GM12864 (cell line): ENCODE measurements at places on chromosomes 3 and 15.

DNA sequence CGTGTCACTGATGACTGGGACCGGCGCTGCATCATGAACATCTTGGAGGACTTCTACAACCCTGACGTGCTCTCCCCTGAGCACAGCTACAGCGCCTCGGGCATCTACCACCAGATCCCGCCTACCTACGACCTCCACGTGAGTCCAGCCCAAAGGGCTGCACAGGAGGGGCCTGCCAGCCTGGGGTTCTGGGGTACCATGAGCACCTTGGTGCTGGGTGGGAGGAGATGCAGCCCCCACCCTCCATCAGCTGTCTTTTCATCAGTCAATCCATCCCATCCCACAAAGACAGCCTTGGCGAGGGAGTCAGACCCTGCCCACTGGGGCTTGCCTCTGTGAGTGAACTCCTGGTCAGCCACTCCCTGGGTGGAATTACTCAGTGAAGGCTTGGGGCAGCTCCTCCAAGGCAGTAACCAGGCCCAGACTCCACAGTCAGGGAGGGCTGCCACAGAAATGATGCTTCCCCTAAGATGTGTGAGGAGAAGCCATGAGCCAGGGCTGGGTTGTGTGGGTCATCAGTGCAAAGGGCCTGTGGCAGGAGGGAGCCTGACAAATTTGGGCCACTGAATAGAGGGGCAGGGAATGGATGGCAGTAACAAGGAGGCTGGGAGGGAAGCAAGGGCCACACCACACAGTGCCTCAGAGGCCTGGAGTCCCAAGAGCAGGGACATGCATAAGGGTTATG lies 47.9 kb downstream of the SEMA3G start:
- DNase-seq = no peak

- DNase-seq = no peak
Observed at GRCh38 chr15:36658312-36658711, 78.9 kb downstream of the CDIN1 start.

- peak; percentile 31 for DNase-seq
Observed at GRCh38 chr3:149145974-149146373, 16.5 kb downstream of the HPS3 start.

DNA sequence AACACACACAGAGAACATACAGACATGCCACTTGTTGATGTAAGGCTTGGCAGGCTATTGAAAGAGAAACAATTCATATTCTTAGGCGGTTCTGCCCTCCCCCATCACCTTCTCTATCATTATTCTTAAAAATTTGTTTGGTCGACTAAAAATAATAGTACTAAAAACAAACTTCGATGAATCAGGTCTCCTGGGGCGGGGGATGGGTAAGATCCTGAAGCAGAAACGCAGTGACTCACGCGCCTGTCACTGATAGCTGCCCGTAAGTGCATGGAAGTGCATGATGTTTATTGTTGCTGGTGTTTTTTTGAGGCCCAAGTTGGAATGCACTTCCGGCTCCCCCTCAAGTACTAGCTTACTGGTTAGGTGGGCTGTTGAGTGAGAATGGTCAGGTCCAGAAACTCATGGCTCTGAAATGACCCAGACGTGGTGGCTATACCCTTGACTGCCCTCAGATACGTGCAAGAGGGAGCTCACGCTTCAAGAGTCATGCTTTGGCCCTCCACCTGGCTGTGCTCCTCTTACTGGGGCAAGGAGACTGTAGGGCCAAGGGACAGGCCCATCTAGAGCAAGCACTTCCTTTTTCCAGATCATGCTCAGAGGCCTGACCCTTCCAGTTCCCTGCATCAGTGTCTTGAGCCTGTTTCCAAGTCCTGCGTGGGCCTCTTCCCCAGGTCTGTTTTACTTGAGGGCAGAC lies 10.9 kb downstream of the SMAD3 start:
- DNase-seq = no peak

DNA sequence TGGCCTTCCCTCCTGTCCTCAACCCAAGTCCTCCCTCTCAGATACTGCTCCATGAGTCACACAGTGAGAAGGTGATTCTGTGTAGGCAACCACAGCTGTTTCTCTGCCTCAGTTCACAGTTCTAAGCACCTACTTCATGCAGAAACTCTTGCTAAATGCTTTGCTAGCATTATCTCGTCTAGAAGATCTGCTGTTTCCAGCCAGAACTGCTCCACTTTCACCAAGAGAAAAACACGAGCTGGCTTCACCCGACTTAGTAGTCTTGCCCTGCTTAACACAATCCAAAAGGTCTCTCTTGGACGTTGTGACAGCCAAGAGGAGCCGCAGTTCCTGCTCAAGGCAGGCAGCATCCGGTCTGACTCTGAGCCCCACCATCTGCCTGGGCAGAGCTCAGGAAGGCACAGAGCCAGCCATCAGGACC lies 272.1 kb downstream of the UACA start:
- DNase-seq = no peak

DNA sequence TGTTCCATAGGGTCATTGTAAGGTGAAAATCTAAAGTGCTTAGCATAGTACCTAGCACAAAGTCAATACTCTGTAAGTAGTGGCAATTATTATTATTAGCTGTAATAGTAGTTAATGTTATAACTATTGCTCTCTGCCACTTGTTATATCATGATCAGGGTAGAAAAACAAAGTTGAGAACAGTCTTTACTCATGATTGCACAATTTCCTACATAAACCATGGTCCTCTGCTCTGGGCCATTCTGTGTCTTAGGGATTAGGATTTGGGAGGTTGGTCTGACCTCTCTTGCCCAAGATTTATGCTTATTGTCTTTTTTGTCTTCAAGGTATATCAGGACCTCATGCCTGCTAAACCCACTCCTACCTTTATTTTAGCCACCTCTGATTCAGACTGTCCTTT lies 4.3 kb upstream of the LRRC58 start:
- DNase-seq = no peak

DNA sequence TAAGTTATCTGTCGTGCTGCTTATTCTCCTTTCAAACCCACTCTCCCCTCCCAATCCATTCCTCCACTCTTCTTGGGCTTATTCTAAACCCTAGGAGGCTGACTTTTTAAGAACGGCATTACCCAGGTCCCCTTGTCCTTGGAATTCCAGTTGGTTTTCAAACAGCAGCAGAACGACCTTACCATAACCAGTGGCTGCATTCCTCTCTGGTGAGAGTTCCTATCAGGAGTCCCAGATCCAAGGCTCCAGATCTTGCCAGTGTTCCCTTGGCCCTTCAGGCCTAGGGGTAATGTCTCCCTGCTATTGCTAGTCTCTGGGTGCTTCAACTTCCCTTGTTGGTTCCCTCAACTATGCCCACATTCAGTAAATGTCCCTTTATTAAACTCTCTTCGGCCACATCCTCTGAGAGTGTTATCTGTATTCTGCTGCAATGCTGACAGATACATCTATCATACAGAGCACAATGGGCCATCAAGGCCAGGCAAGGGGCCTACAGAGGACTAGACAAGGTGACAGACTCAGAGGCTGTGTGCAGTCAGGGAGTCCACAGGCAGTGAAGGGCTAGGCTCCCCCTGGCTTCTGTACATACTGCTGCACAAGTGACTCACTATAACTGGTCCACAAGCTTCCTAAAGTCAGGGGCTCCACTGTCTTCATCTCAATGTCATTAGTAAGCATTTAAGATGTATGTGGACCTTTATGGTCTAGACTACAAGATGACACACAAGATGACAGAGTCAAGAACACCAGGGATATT lies 10.1 kb downstream of the LYSMD2 start:
- DNase-seq = no peak

GRCh38 chr15:90598031-90598577 lies 68.4 kb downstream of the CRTC3 start:
- peak; percentile 61 for DNase-seq

- DNase-seq = no peak
Observed at GRCh38 chr3:11691767-11692531, 48.2 kb upstream of the VGLL4 start.

GRCh38 chr3:139447486-139447885 lies 28.8 kb downstream of the RBP2 start:
- DNase-seq = no peak
